Skeletal muscle tissue (tissue), 5 donors: ENCODE measurements at places on chromosomes 4 and X. TPM values are rescaled to one million over a fixed set of nuclear protein-coding genes. Genes with fewer than 3 reads are reported as not detected.

Gene NPFFR2
- not detected for total RNA-seq

Gene FAM47A
- not detected for total RNA-seq

Gene NSDHL
- 10.4 TPM for total RNA-seq

Gene FAM3A
- 15.7 TPM for total RNA-seq

Gene AKAP14
- total RNA-seq = not detected

Gene KCTD8
- total RNA-seq = not detected

Gene MAGEA4
- not detected for total RNA-seq

Gene MAP7D2
- not detected for total RNA-seq

Gene SHOX
- total RNA-seq = 3.1 TPM

Gene AADAT
- total RNA-seq = 2.1 TPM

Gene ACE2
- not detected for total RNA-seq

Gene PCDH11X
- 1.0 TPM for total RNA-seq

Gene CPE
- total RNA-seq = 89.8 TPM

Gene CXCL6
- total RNA-seq = not detected

Gene TBX22
- under 0.01 TPM for total RNA-seq

Gene RNF150
- total RNA-seq = 36.5 TPM

Gene HSFX4
- not detected for total RNA-seq

Gene UGT2B17
- not detected for total RNA-seq

Gene GABRE
- 41.8 TPM for total RNA-seq

Gene CNKSR2
- 7.8 TPM for total RNA-seq

Gene CENPVL2
- total RNA-seq = not detected

Gene GYPA
- total RNA-seq = 14.1 TPM

Gene TCP11X2
- not detected for total RNA-seq

Gene PDCL2
- not detected for total RNA-seq

Gene FAM184B
- total RNA-seq = 4.2 TPM

Gene TBC1D9
- total RNA-seq = 22.4 TPM

Gene IGSF1
- 59.5 TPM for total RNA-seq

Gene ZXDA
- total RNA-seq = 6.3 TPM

Gene TLR3
- total RNA-seq = 1.0 TPM

Gene SERPINA7
- not detected for total RNA-seq
